ENCODE measurements at places on chromosomes 7 and 10.

- no peak for DNase-seq
Observed at GRCh38 chr7:16970732-16971482, 89.1 kb upstream of the AGR3 start.

DNA sequence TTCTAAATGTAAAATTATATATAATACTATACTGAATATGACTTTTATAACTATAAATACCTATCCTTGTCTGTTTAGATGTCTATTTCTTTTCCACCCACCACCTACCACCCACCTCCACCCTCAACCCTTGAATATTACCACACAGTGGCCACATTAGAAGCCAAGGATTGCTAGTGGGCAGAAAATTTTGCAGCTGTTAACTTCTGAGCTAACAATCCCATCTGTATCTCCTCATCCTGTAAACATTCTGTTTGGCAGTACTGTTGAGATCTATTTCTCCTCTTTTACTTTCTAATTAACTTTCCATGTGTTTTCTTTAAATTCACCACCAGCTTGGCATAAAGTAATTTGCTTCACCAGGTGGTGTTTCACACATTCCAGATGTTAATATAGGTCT is 281.1 kb upstream of the BMPER start:
- DNase-seq: no peak

DNA sequence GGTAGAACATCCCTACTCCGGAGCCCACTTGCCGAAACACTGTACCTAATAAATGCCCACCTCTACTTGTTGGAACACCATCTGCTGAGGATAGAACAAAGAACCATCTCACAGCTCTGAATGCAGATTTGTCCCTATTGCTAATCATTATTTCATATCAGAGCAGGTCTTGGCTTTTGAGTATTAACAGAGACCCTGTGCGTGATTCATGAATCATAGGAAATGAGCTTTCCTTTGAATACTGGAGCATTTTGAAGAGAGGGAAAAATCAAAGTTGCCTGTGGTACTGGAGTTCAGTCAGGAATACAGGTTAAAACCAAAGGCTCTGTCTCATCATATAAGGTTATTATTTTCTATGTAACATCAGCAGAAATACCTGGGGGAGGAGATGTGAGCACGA is 1132.3 kb downstream of the XPNPEP1 start:
- no peak for DNase-seq

GRCh38 chr7:132430861-132431822 is 145.1 kb downstream of the PLXNA4 start:
- DNase-seq: no peak

GRCh38 chr10:26156019-26156418 is 60.6 kb upstream of the GAD2 start:
- DNase-seq: no peak

GRCh38 chr7:108537229-108537628 is 11.3 kb upstream of the PNPLA8 start:
- DNase-seq: no peak
